Brain (organoid and tissue), 16 donors: ENCODE measurements at places on chromosomes 13 and 19. TPM values are rescaled to one million over a fixed set of nuclear protein-coding genes. Genes with fewer than 3 reads are reported as not detected.

NOSIP gene
- 131 TPM for polyA plus RNA-seq

ZIK1 gene
- 8.5 TPM for polyA plus RNA-seq

SLC6A16 gene
- 1.7 TPM for polyA plus RNA-seq

KLF1 gene
- 1.3 TPM for polyA plus RNA-seq

FBXO17 gene
- 4.1 TPM for polyA plus RNA-seq
